ENCODE measurements at places on chromosomes 1 and 21.

GRCh38 chr21:21383126-21383525, 384.9 kb downstream of the NCAM2 start:
- no peak for DNase-seq

- no peak for DNase-seq
Measured at GRCh38 chr1:235818632-235819136, 48.0 kb downstream of the LYST start.

- DNase-seq: peak; percentile 44
Measured at GRCh38 chr1:32892368-32893197, 6.3 kb downstream of the HPCA start.

DNA sequence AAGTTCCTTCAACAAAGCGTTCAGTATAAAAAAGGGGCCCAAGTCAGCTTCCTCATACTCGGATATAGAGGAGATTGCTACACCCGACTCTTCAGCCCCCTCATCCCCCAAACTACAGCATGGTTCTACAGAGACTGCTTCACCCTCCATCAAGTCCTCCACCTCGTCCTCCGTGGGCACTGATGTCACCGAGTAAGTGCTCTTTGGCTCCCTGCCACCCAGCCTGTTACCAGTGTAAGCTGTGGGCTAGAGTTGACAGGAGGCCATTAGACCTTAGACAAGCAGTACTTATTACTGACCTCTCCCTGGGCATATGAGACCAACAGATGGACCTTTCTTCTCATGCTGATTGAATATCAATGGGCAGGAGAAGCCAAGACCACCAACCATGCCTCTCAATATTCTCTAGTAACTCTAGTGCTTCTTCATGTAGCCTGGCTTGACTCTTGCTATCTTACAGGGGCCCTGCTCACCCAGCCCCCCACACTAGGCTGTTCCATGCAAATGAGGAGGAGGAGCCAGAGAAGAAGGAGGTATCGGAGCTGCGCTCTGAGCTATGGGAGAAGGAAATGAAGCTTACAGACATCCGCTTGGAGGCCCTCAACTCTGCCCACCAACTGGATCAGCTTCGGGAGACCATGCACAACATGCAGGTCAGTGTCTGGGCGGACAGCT, 20.9 kb upstream of the IPO9 start:
- no peak for DNase-seq

- no peak for DNase-seq
Measured at GRCh38 chr1:175000697-175001187, 995 bp downstream of the CACYBP start.

- no peak for DNase-seq
Measured at GRCh38 chr1:152823294-152823693, 4.0 kb upstream of the LCE1A start.

DNA sequence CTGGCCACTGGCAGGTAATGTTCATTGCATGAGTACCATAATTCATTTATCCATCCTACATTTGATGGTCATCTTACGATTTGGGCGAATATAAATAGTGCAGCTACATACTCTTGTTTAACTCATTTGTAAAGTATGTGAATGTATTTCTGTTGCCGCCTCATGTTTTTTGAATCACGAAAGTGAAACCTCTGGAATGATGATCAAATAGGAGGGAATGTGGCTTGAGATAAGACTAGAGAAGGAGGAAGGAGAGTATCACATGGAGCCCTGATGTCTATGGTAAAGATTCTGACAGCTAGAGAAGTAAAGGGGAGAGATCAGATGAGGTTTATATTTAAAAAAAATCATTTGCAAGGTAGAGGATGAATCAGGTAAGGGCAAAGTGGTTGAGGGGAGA, 8.0 kb downstream of the MRPS14 start:
- no peak for DNase-seq

GRCh38 chr1:54950369-54951163, 29.9 kb upstream of the TMEM61 start:
- DNase-seq: peak; percentile 45

GRCh38 chr1:244180256-244180655, 129.2 kb downstream of the ZBTB18 start:
- no peak for DNase-seq

DNA sequence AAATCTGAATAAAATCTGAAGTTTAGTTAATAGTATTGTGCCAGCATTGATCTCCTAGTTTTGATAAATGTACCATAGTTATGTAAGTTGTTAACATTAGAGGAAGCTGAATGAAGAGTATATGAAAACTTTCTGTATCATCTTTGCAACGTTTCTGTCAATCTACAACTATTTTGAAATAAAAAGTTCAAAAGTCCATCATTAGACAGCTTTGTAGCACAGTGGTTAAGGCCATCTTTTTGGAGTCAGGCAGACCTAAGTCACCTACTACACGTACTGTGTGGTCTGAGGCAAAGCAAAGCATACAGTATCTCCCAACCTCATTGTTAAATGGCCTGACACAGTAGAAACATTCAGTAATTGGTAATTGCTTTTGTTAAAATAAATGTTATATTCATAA, 47.9 kb upstream of the ATP1A1 start:
- no peak for DNase-seq

DNA sequence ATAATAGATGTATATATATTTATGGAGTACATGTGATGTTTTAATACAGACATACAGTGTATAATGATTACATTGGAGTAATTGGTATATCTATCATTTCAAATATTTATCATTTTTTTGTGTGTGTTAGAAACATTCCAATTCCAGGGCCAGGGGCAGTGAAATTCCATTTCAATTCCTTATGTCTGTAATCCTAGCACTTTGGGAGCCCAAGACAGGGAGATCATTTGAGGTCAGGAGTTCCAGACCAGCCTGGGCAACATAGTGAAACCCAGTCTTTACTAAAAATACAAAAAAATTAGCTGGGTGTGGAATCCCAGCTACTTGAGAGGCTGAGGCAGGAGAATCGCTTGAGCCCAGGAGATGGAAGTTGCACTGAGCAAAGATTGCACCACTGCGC, 30.4 kb upstream of the PDC start:
- no peak for DNase-seq

DNA sequence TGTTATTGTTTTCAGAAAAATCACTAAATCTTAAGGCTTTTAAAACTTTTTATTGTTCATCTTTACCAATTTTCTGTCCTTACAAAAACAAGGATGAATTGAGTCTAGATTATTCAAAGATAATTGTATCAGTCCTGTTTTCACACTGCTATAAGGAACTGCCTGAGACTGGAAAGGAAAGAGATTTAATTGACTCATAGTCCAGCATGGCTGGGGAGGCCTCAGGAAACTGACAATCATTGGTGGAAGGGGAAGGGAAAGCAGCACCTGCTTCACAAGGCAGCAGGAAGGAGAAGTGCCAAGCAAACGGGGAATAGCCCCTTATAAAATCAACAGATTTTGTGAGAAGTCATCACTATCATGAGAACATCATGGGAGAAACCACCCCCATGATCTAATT, 455.6 kb upstream of the ZP4 start:
- no peak for DNase-seq
